PC-3 (cell line): ENCODE measurements at places on chromosomes 12 and 14. TPM values are rescaled to one million over a fixed set of nuclear protein-coding genes. Genes with fewer than 3 reads are reported as not detected.

DNA sequence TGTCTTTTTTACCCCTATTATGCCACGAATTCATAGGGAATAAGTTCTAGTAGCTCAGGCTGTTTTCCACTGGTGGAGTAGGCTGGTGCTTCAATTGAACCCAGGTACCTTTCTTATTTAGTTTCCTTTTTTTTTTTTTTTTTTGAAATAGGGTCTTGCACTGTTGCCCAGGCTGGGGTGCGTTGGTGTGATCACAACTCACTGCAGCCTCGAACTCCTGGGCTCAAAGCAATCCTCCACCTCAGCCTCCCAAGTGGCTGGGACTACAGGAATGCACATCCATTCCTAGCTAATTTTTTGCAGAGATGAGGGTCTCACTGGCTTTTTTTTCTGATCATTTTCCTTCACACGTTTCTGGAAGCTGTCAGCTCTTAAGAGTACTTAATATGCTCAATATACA lies 2.7 kb downstream of the CREBL2 start:
- H3K27ac ChIP-seq: no peak overlapping the region
- no peak overlapping the region for H3K4me3 ChIP-seq
- no peak for DNase-seq
- H3K27me3 ChIP-seq: no peaks in the 10 kb centered on the region

GRCh38 chr14:77276959-77277358 lies 6.0 kb upstream of the NGB start:
- DNase-seq: no peak
- no peak overlapping the region for H3K4me3 ChIP-seq
- no peaks in the 10 kb centered on the region for H3K27me3 ChIP-seq
- peaks cover 28% of the 10 kb centered on the region; the same call in 1 of the 2 replicates for H3K36me3 ChIP-seq
- H3K4me1 ChIP-seq: no peaks in the 10 kb centered on the region
- H3K27ac ChIP-seq: no peak overlapping the region

DNA sequence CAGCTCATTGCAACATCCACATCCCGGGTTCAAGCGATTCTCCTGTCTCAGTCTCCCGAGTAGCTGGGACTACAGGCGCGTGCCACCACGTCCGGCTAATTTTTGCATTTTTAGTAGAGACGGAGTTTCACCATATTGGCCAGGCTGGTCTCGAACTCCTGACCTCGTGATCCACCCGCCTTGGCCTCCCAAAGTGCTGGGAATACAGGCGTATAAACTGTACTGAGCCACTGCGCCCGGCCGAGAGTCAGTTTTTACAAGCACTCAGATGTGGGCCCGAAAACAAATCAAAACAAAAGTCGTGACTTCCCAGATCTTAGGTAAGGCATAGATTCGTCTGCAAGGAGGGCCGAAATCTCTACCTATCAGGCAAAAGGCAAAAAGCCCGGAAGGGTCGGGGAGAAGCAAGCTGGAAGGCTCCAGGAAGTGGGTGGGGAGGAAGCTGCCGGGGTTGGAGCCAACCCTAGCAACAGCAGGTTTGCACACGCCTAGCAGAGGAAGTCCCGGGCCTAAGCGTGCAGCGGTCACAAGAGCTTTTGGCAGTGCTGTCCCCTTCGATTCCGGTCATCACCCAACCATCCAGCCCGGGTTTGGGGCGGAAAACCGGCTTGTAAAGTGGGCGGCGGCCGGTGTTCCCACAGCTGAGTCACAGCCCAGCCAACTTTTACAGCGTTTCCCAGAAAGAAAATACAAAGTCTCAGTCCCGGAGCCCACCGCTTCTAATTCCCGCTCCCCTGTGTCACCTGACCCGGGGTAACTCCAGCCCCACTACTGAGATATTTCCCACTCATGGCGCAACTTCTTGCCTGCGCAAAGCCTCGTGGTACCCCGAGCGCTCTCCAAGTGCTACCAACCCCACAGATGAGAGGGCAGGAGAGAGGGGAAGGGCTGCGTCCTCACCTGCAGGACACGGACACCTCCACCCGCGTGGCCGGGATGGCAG lies 583 bp downstream of the CPNE8 start:
- peaks cover 18% of the 10 kb centered on the region for H3K4me1 ChIP-seq
- H3K27ac ChIP-seq: peak overlapping the region; percentile 93
- no peaks in the 10 kb centered on the region for H3K36me3 ChIP-seq
- no peaks in the 10 kb centered on the region for H3K27me3 ChIP-seq

- H3K36me3 ChIP-seq: no peaks in the 10 kb centered on the region
- H3K27me3 ChIP-seq: peaks cover 12% of the 10 kb centered on the region
Observed at GRCh38 chr12:49705479-49706134, 1.6 kb downstream of the FMNL3 start.

- peaks cover 10% of the 10 kb centered on the region for H3K4me1 ChIP-seq
- DNase-seq: no peak
- no peak overlapping the region for H3K27ac ChIP-seq
- H3K27me3 ChIP-seq: no peaks in the 10 kb centered on the region
- H3K4me3 ChIP-seq: no peak overlapping the region
Observed at GRCh38 chr14:51867741-51868140, 7.3 kb downstream of the GNG2 start.

GRCh38 chr14:71932229-71932981 lies at the start of gene RGS6:
TSS of gene RGS6 (plus strand) at chr14:71932429.
- peak within 1 kb of the TSS; percentile 36 for H3K4me3 ChIP-seq
- peaks cover 67% of the 10 kb centered on the region for H3K27me3 ChIP-seq
- no peaks in the 10 kb centered on the region for H3K36me3 ChIP-seq
- no peak within 1 kb of the TSS for H3K27ac ChIP-seq
- H3K4me1 ChIP-seq: peaks cover 5% of the 10 kb centered on the region; the same call in 1 of the 2 replicates
- peak; percentile 72 for DNase-seq

PLEKHH1 gene
- total RNA-seq: 6.2 and 11.1 TPM in 2 replicates

NKX2-1 gene
- not detected in 2 replicates for total RNA-seq

DNA sequence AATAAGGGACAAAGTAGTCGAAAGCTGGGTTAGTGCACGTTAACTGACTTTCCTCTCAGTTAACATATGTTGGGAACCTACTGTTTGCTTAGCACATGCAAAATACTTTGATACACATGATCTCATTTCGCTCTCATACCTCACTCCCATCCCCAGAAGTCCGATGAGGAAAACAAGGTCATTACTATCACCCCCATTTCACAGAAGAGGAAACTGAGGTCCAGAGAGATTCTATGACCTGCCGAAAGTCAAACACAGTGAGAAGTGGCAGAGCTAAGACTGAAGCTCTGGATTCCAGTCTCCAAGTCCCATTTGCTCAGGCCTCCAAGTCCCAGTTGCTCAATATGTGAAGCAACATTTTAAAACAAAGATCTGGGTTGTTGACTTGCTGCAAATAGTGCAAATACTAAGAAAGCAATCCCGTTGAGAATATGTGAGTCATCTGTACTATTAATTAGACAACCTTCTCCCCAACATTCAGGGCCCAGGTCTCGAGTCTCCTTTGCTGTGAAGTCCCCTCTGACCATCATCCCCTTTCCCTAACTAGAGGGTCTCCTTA lies 170.6 kb upstream of the PWP1 start:
- H3K27me3 ChIP-seq: no peaks in the 10 kb centered on the region
- H3K36me3 ChIP-seq: no peaks in the 10 kb centered on the region
- peaks cover 25% of the 10 kb centered on the region for H3K4me1 ChIP-seq
- DNase-seq: peak; percentile 72
- no peak overlapping the region for H3K4me3 ChIP-seq
- peak overlapping the region; percentile 75 for H3K27ac ChIP-seq

GRCh38 chr12:90410962-90411361 lies 544.0 kb downstream of the CCER1 start:
- H3K27ac ChIP-seq: no peak overlapping the region
- no peak overlapping the region for H3K4me3 ChIP-seq
- no peak for DNase-seq
- H3K27me3 ChIP-seq: no peaks in the 10 kb centered on the region
- no peaks in the 10 kb centered on the region for H3K36me3 ChIP-seq

- peaks cover 5% of the 10 kb centered on the region; the same call in 1 of the 2 replicates for H3K36me3 ChIP-seq
- H3K27me3 ChIP-seq: no peaks in the 10 kb centered on the region
- H3K4me1 ChIP-seq: no peaks in the 10 kb centered on the region
- H3K4me3 ChIP-seq: no peak overlapping the region
Observed at GRCh38 chr12:104635607-104636343, 179.0 kb downstream of the CHST11 start.

NR4A1 gene
- 90.7 and 110 TPM in 2 replicates for total RNA-seq

ACRBP gene
- 0.77 TPM in 1 of 2 replicates, not detected in the other for total RNA-seq

KLRC2 gene
- not detected in 2 replicates for total RNA-seq

DNA sequence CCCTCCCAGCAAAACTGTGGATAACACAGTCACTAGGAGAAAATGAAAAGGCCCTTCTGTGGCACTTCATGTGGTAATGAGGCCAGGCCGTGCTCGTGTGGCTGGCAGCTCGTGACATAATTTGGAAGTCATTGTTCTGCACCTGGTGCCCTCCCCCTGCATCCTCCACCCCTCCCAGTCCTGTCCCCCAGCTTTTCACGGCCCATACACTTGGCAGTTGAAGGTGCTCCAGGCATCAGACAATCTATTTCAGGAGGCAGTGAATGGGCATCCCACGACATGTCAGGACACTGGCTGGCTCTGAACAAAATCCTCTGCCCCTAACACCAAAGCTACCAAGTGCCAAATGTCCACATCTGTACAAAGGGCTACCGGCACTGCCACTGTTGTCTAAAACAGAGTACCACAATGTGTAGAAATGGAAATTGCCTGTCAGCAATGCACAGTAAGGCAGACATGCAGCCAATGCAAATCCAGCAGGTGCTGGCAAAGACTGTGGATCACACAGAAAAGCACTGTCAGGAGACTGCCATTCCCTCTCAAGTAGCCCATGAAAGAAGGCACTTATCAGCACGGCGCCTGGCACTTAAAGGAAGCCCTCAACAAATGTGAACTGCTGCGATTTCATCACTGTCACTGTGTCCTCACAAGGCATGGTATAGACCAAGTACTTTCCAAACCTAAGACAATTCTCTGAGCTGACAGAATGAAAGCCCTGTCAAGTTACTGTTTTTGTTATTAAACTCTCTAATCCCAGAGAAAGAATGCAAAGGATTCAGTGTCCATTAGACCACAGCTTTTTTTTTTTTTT lies 39.1 kb downstream of the CORO1C start:
- H3K4me1 ChIP-seq: peaks cover 75% of the 10 kb centered on the region
- peak overlapping the region; percentile 43 for H3K4me3 ChIP-seq
- no peak for DNase-seq
- peak overlapping the region; percentile 89 for H3K27ac ChIP-seq

GRCh38 chr12:5437182-5437583 lies 5.3 kb downstream of the NTF3 start:
- 0 out of 2 replicates have a peak, but pooled peaks cover 3% of the 10 kb centered on the region for H3K4me1 ChIP-seq
- H3K36me3 ChIP-seq: no peaks in the 10 kb centered on the region
- no peak overlapping the region for H3K27ac ChIP-seq
- no peak overlapping the region for H3K4me3 ChIP-seq
- no peaks in the 10 kb centered on the region; the same call in none of the 2 replicates for H3K27me3 ChIP-seq

DNA sequence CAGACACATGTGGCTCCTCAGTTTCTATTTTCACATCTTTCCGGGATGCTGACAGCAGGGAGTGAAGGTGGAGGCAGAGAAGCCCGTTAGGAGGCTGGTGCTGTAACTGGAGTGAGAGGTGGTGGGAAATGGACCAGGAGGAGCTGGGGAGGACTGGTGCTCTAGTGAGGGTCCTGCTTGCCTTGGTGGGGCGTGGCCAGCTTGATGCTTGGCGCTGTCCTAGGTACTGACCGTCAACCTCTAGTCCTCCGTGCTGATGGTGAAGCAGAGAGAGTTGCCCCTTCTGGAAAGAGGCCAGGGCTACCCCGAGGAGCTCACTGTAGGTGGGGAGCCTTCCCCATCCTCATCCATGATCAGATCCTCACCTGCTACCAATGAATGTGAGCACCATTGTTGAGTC lies 1.4 kb downstream of the TRMT61A start:
- peaks cover 4% of the 10 kb centered on the region; the same call in 1 of the 2 replicates for H3K36me3 ChIP-seq
- H3K4me1 ChIP-seq: peaks cover 22% of the 10 kb centered on the region
- H3K27ac ChIP-seq: no peak overlapping the region
- DNase-seq: peak; percentile 32
- no peaks in the 10 kb centered on the region for H3K27me3 ChIP-seq
- peak overlapping the region; percentile 94 for H3K4me3 ChIP-seq

DNA sequence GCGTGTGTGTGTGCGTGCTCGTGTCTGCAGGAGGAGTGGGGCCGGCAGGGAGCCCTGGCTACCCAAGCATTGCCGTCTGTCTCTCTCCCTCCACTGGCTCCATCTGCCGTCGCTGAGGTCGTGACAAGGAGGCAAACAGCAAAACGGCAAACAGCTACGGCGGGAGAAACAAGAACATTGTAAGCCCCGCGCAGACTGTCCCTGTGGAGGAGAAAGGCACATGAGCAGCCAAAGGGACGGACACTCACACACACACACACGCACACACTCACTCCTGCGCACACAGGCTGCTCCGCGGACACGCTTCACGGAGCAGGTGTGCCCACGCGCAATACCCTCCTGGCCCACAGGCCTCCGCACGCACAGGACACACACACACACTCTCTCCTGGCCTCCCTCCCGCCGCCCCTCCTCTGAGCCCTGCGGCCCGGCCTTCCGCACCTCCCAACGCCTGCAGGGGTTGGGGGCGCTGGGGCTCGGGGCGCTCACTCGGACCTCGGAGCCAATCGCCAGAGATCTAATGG lies 905 bp downstream of the CISTR start:
- no peak overlapping the region for H3K27ac ChIP-seq
- DNase-seq: no peak
- H3K36me3 ChIP-seq: no peaks in the 10 kb centered on the region; the same call in 1 of the 2 replicates
- peaks cover 24% of the 10 kb centered on the region for H3K4me1 ChIP-seq
